ENCODE measurements at places on chromosomes 6 and 20. TPM values are rescaled to one million over a fixed set of nuclear protein-coding genes. Genes with fewer than 3 reads are reported as not detected.

The NCR2 gene
- not detected for total RNA-seq

The KCNK15 gene
- total RNA-seq, result 3.1 TPM

The BFSP1 gene
- total RNA-seq, result not detected

DNA sequence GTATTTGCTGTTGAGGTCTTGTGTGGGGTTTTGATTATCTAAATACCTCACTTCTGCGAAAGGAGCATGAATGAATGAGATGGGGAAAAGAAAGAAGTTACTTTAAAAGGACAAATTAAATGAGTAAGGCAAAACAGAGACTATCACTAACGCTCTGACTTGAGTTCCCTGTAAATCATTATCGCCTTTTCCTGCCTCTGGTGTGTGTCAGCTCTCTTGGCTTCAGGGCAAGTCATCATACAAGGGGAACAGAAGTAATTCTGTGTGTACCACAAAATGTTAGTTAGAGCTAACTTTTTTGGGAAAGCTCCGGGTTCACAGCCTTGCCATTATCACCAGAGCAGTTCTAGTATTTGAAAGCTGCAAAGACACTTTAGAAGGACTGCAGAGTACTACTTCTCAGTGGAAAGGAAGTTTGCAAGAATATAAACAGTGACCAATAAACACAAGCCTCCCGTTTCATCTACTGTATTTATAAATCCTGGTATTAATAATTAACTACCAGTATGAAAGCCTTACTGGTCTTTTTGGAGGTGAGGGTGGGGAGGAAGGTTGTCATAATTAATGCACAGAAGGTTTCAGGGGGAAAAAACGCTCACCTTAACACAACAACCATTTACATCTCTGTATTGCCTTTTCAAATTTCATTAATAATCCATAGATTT, 1.2 kb downstream of the DZANK1 start:
- DNase-seq, result no peak

- DNase-seq, result no peak
Observed at GRCh38 chr6:6386010-6386409, 65.5 kb upstream of the F13A1 start.

GRCh38 chr6:107636486-107636885, 146.6 kb downstream of the SOBP start:
- no peak for DNase-seq

DNA sequence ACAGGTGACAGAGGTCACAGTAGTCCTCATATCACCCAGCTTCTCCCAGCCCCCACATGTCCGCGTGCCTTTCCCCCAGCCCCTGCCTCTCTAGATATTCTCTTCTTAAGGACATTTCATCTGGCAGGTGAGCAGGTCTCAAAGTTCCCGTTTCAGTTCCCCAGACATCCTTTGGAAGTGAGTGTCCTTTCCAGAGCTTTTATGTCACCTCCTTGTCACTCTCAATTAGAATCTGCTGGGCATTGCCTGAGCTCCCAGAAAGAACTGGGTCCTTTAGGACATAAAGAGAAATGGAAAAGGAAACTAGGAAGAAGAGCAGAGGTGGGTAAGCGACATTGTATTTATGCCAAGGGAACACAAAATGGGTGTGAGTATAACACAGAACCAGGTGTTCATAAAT, 66.9 kb upstream of the CEP85L start:
- DNase-seq, result no peak

- DNase-seq, result no peak
Observed at GRCh38 chr6:50657513-50657912, 55.8 kb upstream of the TFAP2D start.

DNA sequence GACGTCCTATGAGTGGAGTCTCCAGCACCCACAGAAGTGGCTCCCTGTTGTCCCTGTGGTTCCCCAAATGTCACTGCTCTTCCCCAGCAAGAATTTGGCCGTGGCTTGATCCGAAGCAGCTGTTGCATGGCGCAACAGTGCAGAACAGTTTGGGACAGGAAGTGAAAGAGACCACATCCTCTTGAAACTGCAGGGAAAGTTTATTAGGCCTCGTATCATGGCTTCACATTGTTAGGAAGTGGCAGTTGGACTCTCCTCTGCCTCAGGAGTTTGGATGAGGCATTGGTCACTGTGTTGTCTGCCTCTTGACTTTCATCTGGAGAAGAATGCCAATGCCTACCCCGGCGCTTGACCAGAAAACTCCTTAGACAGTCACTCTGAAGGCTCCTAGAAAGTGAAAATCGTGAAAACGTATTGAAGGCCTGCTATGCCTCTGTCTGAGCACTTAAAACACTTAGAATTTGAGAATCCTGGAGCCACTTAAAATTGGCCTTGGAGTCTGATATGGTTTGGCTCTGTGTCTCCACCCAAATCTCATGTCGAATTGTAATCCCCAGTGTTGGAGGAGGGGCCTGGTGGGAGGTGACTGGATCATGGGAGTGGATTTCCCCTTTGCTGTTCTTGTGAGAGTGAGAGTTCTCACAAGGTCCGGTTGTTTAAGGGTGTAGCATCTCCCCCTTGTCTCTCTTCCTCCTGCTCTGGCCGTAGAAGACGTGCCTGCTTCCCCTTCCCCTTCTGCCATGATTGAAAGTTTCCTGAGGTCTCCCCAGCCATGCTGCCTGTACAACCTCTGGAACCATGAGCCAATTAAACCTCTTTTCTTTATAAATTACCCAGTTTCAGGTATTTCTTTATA, 334.9 kb upstream of the JARID2 start:
- DNase-seq, result no peak

DNA sequence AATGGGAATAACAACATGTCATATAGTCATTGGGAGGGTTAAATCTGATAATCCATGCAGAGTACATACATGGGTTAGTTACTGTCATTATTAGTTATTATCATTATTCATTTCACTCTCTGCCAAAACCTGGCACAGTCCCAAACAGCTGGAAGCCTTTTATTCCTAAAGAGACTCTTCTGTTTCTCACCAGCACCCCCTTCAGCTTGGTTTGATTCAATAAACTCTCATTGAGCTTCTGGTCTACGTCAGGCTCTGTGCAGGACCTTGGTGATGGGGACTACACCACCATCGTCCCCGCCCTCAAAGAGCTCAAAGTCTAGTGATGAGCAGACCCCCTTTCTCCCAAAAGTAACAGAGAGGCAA, 2.3 kb downstream of the KCNK15 start:
- DNase-seq, result no peak

- no peak for DNase-seq
Observed at GRCh38 chr20:53984356-53985149, 85.8 kb downstream of the BCAS1 start.

DNA sequence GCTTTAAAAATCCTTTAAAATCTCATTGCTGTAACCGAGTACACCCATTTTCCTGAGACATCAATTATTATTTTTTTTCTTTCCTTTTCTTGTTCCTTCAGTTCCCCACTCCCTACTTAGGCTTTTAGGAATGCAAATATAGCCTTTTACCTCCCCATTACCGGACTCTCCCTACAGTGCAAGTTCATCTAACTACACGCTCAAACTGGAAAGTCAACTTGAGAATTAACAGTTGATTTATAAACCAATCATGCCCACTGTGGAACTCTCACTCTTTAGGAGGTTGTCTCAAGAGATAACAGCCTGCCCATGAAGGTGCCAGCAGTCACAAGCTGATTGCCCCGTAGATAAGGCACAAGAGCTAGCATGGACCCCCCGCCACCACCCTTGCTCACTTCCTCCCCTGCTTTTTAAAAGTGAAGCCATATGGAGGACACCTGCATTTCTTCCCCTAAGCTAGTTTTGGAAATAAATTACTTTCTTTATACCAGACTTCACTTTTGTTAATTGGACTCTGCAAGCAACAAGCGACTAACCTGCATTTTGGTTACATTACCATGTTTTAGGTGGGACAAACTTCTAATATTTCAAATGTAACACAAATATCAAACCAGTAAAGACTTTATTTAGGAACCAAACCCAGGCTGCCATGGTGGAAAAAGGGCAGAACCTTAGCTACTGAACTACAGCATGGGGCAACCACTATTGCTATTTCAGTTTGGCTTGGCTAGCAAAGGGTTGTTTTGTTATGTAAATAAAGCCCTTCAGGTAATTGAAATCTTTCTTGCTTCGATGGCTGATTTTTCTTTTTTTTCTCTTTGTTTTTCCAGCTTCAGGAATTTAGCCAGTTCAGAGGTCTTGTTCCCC, 34.9 kb downstream of the UBD start:
- no peak for DNase-seq

GRCh38 chr20:49790077-49790798, 22.4 kb upstream of the SLC9A8 start:
- DNase-seq, result no peak

- no peak for DNase-seq
Observed at GRCh38 chr6:139582956-139583355, 208.5 kb upstream of the CITED2 start.
